ENCODE measurements at places on chromosomes 7 and 10.
A peak's percentile ranks its signal among the peaks of the same experiment; 100 is the strongest.

DNA sequence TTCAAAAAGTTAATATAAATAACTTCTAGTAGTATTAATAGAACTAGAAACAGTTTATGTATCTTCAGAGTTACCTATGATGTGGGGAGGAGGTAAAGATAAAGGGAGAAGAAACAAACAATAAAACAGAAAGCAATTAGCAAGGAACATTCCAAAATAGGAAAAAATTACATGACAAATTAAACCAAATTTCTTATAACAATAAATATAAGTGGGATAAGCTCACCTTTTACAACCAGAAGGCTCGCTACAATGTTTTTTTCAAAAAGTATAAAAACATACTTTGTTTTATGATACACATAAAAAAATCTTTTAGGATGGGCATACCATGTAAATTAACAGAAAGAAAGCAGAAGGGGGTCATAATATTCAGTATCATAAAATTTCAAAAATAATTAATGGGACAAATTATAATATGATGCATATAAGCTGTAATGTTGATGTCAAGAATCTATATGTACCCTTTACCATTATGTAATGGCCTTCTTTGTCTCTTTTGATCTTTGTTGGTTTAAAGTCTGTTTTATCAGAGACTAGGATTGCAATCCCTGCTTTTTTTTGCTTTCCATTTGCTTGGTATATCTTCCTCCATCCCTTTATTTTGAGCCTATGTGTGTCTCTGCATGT, 31.8 kb downstream of the GLCCI1 start:
- DNase-seq, result no peak

DNA sequence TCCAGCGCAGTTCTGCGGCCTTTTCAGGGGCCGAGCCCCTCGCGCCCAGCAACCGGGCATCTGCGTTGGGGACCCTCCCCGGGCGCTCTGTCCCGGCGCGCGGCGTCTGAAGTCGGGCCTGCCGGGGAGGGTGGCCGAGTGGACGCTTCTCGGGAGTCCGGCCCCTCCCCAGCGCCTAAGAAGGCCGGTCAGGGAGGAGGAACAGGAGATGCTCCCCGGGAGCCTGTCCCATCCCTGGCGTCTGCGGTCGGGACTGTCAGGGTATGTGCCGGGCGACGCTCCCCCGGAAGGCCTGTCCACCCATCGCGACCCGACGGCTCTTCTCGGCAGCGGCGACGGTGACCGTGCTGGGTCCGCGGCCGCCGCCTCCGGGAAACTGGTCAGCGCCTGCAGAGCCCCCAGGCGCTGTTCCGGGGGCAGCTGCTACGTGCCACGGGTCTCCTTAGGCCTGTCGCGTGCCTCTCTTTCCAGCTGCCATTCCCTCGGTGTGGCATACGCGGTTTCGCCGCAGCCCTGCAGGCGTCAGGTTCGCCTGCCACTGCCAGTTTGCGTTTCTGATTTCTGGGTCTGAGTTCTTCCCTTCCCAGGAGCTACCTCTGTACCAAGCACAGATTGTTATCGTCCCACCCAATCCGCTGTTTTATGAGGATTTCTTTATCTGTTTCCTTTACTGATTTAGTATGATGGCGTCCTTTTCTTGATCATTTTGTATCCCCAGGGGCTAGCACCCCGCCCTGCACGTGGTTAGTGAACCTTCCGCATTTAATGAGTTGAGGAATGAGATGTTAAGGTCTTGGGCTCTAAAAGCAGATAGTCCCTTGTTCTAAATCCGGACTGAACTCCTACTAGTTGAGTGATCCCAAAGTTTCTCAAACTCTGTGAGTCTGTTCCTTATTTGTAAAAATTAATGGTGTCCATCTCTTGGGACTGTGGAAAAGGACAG, 782 bp downstream of the IFIT5 start:
- peak; percentile 69 for DNase-seq

DNA sequence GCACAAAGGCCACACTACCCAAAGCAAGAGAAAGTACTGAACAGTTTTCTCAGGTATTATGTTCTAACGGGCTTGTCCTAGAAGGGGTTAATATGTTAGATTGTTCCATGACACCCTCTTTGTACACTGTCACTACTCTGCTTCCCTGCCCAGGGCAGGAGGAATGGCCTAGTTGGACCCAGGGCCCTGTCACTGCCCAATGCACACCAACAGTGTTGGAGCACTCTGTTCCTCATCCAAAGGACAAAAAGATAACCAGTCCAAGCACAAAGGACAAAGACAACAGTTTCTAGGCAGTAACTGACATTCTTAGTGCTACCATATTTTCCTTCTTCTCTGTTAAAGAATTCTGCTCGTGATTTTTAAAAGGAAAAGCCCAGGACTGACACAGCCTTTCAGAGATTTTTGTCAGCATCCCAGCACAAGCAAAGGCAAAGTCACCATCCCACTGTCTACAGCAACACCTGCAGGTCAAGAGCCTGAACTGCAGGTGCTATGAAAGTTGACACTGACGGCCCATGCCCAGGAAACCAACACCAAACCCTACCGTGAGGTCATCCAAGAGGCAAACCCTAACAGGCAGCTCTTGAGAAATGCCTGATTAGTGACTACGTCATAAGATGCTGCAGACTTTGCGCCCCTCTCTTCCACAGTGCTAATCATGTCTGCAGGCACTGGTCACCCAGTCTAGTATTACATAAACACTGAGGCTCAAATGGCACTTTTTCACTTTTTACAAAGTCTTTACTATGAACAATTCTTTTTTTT, 13.2 kb downstream of the NUDCD3 start:
- peak; percentile 74 for DNase-seq

- no peak for DNase-seq
Measured at GRCh38 chr7:89809291-89809690, 345.0 kb upstream of the STEAP1 start.

GRCh38 chr7:115009139-115009538, 87.2 kb downstream of the MDFIC start:
- no peak for DNase-seq

- DNase-seq, result no peak
Measured at GRCh38 chr7:15674586-15674985, 11.9 kb downstream of the MEOX2 start.

GRCh38 chr10:49082766-49083165, 32.6 kb downstream of the VSTM4 start:
- DNase-seq, result no peak

DNA sequence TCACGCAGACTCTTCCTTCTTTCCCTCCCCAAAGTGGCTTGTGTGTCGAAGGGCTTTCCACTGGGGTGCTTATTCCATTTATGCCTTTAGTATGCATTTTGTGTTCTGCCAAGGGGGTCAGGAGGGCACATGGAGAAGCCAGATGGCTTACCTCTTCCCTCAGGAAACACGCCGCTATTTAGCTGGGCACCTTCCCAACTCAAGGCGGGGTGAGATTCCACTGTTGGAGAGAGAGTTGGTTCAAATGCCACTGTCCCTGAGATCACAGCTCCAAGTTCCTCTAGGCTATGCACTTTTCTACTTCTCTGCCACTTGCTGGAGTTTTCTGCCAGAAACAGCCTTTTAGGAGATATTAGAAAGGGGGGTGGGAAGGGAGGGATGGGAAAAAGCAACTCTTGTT, 1091.8 kb downstream of the LRMDA start:
- no peak for DNase-seq

- DNase-seq, result no peak
Measured at GRCh38 chr7:104982308-104983075, 31.5 kb upstream of the KMT2E start.

- peak; percentile 96 for DNase-seq
Measured at GRCh38 chr7:128739048-128739962, at the start of gene CALU. Gene CALU (plus strand): TSS chr7:128739359. CDS start chr7:128748584, 9,225 bp downstream.

DNA sequence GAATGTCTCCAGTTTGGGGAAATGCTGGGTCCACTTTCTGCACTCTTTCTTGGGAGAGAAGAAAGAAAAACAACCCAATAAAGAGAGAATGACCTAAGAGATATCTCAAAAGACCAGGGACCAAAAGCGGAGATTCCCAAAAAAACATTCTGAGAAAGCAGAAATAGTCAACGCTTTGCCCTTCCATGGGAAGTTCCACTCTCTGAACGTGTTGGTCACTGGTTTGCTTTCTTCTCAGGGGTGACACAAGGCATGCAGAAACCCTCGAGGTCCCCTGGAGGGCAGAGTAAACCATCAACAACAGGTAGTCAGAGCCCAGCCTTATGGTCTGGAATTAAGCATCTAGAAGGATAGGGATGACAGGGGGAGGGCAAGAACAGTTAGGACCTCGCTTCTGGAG, 26.2 kb upstream of the AOAH start:
- no peak for DNase-seq

DNA sequence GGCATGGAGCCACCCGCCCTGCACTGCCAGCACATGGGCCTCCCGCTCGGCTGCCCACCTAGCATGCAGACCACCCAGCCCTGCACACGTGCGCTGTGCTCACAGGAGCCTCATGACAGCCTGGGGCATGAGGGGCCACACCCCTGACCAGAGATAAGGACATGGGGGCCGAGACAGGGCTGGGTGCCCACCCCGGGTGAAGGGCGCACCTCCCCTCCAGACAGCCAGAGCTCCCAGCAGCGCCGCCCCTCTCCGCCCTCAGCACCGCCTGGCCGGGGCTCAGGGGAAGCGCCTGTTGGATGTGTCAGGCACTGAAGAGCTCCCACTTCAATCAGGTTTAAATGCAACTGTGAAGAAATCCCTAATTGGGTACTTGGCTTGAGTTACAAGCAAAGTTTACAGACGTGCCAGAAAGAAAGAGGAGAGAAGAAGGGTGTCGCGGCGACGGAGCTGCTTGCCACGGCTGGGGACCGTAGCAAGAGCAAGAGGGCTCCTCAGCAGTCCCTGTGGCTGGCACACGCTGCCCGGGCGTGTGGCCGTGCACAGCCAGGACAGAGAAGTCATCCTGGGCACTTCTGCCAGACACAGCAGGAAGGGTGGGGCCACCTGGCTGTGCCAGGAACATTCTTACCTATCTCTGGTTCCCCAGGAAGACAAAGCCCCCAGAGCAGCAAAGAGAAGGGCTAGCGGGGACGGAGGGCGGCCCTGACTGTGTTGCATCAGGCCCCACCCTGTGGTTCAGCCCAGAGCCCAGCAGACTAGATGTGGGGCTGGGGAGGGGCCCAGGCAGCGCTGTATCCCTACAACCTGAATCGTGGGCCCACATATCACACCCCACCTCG, 247.4 kb downstream of the ELFN1 start:
- DNase-seq, result no peak

DNA sequence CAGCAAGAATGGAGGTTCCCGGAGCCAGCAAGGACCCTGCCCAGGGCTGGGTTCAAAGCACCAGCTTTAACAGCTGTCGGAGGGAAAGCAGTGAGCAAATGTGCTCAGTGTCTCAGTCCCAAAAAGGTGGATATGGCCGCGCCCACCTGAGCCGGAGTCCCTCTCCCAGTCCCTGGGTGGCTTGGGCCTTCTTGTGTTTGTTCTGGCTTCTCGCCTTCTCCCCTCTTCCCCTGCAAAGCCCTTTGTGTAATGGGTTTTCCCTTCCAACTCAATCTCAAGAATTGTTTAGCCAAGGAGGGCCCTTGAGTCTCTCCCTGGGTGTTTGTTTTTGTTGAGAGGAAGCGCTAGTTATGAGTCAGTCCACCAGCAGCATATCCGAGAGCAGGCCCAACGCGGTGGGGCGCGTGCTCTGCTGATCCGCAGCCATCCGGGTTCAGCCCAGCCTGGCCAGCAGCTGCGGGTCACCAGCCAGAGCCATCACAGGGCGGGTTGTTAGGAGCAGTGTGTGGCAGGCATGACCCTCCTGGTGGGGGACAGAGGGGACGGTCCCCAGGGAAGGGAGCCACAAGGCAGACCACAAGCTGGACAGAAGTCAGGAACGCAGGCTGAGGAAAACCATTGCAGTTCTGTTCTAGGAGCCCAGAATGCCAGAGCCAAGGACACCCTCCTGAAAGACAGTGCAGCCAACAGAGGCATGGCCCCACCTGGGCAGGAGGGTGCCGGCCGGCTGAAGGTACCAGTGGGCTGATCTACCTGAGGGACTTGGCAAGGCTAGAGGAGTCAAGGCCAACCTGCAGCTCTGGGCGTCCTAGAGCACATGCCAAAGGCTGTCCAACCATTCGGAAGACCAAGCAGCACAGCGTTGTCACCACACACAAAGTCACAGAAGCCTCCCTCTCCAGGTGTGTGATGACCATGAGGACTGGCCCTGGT, 21.3 kb downstream of the CALML3 start:
- no peak for DNase-seq

GRCh38 chr10:114427124-114427852, 23.0 kb upstream of the AFAP1L2 start:
- DNase-seq, result no peak

- DNase-seq, result no peak
Measured at GRCh38 chr7:47100817-47101435, 481.0 kb downstream of the TNS3 start.

DNA sequence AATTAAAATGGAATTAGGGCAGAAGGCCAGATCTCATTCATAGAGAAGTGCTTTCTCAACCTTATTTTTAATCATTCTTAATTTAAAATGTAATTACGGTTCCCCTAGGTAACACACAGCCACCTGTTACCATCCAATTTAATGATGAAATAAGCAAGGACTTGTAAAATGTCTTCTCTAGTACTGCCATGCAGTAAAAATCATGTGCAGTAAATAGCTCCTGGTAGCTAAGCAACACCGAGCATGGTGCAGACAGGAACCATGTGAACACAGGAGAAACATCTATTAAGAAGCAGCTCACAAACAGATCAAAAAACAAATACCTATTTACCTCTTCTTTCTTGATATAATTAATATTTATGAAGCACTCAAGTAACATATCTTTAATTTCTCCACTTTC, 15.1 kb downstream of the NCAPG2 start:
- DNase-seq, result no peak

DNA sequence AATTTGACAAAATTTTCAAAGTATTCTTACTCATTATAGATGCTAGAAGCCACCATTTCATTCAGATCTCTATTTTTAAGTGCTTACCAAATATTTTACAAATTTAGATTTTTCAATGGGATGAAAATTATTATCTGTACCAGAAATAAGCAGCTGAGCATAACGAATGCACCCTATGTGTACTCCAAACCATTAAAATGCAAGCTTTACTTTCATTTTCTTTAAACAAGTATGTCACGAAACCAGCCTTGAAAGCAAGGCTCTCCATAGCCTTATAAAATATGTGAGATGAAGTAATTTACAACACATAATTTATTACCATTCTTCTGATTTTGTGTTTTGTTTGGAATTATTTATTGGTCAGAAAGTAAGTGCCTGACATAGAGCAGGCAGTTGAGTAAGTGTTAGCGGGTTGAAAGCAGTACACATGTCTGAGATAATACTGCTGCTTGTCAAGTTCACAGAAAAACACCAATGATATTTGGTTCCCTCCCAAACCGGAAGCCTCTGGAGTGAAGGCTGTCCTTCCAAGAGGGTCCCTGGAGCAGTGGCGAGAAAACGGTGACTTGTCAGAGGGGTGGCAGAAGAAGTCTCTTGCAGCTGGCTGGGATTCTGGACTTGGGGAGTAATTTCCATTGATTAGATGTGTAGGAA, 322.7 kb upstream of the PFKP start:
- no peak for DNase-seq
